ENCODE measurements at places on chromosomes 5 and 9.

DNA sequence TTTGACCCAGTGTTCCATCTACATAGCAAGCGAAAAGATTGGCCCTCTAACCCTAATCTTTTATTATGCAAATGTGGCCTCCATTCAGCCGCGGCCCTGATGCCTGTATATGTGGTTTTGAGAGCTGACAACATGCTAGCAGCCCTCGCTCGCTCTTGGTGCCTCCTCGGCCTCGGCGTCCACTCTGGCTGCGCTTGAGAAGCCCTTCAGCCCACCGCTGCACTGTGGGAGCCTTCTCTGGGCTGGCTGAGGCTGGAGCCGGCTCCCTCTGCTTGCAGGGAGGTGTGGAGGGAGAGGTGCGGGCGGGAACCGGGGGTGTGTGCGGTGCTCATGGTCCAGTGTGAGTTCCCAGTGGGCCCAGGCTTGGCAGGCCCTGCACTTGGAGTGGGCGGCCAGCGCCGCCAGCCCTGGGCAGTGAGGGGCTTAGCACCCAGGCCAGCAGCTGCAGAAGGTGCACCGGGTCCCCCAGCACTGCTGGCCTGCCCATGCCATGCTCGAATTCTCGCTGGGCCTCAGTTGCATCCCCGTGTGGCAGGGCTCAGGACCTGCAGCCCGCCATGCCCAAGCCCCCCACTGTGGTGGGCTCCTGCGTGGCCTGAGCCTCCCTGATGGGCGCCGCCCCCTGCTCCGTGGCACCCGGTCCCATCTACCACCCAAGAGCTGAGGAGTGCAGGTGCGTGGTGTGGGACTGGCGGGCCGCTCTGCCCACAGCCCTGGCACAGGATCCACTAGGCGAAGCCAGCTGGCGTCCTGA lies 757.5 kb upstream of the CTNND2 start:
- no peak for DNase-seq

GRCh38 chr9:94861589-94862272 lies 135.2 kb downstream of the AOPEP start:
- DNase-seq: no peak

- DNase-seq: no peak
Measured at GRCh38 chr5:56632199-56632598, 183.2 kb upstream of the MAP3K1 start.

- no peak for DNase-seq
Measured at GRCh38 chr9:124759327-124759726, 11.8 kb downstream of the NR6A1 start.

GRCh38 chr9:98712987-98713386 lies 4.3 kb upstream of the GABBR2 start:
- no peak for DNase-seq

DNA sequence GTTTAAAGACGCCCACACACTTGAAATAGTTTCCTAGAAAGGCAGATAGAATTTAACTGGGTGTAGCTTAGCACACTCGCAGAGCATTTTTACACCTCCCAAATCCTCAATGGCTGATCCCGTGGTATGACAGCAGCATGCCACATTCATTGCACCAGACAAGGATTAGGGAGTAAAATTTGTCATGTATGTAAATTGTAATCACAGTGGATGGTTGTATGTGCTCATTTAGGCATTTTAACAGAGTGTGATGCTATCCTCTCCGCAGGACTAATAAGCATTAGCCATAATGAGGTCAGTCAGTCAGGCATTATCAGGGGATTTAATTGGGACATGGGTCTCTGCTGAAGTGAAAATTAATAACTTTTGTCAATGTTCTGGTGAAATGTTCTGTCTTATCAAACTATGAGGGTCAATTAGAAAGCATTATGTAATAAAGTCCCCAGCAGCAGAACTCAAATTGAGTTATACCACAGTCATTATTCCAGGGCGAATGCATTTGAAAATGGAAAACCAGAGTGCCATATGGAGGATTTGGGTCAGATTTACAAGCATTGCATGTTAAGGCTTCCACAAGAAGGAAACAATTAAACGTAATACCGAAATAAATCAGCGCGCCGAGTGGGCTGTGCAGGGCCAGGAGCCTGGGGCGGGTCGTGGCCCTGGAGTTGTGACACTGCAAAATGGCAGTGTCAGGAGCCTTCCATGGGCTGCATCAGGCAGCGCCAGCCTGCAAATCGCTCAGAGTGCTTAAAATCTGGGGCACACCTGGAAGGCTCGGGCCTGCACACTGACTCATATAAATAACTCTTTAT lies 602.2 kb downstream of the BNC2 start:
- DNase-seq: no peak

- no peak for DNase-seq
Measured at GRCh38 chr5:90690307-90690706, 131.7 kb downstream of the ADGRV1 start.

- no peak for DNase-seq
Measured at GRCh38 chr9:128565578-128565977, 13.2 kb downstream of the SPTAN1 start.

- no peak for DNase-seq
Measured at GRCh38 chr9:33472881-33473615, 676 bp downstream of the NOL6 start.

DNA sequence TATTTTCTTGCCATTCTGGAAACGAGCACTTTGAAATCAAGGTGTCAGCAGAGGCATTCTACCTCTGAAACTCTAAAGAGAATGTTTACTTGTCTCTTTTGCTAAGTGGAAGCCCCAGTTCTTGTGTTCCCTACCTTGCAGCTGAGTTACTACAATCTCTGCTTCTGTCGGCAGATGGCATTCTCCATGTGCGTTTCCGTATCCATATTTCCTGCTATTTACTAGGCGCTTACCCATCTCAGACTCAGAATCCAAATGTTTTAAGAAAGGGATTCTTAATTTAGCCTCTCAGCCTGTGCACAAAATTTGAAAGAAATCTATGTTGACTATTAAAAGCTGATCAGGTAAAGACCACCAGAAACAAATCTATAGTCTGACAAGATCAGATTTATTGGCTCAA lies 221.3 kb upstream of the FTMT start:
- no peak for DNase-seq

GRCh38 chr5:78050888-78051287 lies 243.6 kb downstream of the AP3B1 start:
- DNase-seq: no peak

GRCh38 chr9:6218099-6218502 lies 2.5 kb downstream of the IL33 start:
- DNase-seq: no peak

- DNase-seq: no peak
Measured at GRCh38 chr9:117682955-117683710, 21.1 kb upstream of the TLR4 start.

DNA sequence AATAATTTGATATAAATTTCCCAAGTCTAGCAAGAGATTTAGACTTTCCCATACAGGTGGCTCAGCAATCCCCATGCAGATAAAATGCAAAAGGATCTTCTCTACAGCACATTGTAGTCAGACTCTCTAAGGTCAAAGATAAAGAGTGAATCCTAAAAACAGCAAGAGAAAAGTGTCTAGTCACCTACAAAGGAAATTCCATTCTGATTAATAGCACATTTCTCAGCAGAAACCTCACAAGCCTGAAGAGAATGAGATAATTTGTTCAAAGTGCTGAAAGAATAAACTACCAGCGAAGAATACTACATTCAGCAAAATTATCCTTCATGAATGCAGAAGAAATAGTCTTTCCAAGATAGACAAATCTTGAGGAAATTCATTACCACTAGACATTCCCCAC lies 493.3 kb downstream of the PRELID2 start:
- no peak for DNase-seq

GRCh38 chr5:125412561-125413495 lies 666.4 kb upstream of the ZNF608 start:
- DNase-seq: peak; percentile 89

GRCh38 chr5:16540421-16540820 lies 74.8 kb upstream of the ZNF622 start:
- DNase-seq: no peak

DNA sequence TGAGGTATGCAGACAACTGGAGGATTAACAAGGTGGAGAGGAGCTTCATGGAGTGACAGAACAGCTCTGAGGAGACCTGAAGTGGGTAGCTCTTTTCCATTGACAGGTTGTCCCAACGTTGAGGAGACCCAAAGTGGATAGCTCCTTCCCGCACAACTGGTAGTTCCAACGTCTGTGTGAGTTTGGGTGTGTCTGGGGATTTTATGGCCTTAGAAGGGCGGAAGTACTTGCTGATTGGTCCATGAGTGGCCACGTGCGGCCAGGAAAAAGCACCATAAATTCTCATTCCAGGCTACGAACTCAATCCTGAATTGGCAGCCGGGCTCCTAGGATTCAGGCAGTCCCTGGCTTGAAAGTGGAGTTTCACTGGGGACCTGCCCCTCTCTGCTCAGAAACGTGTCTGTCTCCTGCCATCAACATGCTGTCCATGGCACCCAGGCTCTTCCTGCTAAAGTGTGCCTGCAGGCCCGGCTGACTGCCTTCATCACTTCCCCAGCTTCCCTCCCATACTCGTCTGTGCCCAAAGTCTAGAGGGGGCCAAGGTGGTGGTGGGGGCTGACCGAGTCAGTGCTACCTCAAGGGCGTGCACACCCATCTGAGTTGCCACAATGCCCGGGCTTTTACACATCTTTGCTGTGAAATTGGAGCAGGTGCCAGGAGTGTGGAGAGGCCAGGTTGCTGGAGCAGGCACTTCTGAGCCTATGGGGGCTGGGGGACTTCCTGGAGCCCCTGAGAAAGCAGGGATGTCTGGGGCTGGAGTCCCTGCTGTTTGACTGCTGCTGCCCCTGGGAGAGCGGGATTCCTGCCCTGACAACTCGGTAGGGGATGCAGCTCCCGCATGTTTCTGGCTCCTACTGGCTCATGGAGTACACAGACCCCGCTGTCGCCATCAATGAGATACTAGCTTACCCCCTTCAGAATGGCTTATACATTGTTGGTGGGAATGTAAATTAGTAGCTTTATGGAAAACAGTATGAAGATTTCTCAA lies 2034.6 kb upstream of the ACO1 start:
- no peak for DNase-seq

GRCh38 chr9:76374783-76375559 lies 19.3 kb downstream of the RFK start:
- peak; percentile 79 for DNase-seq

GRCh38 chr5:146151970-146152369 lies 30.5 kb downstream of the LARS1 start:
- DNase-seq: no peak

DNA sequence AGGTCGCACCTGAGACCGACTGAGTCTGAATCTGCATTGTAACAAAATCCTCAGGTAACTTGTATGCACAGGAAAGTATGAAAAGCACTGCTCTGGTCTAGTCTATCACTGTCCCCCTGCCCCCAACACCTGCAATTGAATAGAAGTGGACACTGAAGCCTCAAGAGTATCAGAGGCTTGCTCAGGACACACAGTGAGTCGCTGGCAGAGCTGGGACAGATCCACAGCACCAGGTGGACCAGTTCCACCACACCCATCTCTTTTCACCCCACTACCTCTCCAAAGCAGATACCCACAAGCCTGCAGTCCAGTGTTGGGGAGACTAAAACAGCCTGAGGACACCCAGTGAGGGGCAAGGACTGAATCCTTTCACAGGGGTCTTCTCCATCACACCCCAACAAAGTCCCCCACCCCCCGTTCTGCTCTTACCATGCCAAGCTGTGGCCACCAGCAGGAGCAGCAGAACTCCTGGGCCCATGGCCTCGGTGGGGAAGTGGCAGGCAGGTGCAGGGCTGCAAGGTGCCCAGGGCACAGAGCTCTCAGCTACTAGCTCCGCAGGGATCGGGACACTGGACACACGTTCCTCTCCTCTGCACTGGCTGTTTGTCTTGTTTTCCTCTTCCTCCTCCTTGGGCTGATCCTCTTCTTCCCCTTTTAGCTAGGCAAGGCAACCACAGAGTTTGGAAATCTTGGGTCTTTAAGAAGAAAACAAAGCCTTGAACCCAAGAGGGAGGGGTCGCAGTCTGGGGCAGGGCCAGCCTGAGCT lies at the start of gene CSF1R:
TSS of gene CSF1R (minus strand) at position 605 of the 766 bp plus-strand sequence. CDS start at position 478, 127 bp downstream.
- DNase-seq: no peak

- DNase-seq: peak; percentile 22
Measured at GRCh38 chr5:153831973-153832372, 206.7 kb downstream of the FAM114A2 start.

GRCh38 chr9:87581513-87581912 lies 83.8 kb downstream of the DAPK1 start:
- DNase-seq: peak; percentile 82

DNA sequence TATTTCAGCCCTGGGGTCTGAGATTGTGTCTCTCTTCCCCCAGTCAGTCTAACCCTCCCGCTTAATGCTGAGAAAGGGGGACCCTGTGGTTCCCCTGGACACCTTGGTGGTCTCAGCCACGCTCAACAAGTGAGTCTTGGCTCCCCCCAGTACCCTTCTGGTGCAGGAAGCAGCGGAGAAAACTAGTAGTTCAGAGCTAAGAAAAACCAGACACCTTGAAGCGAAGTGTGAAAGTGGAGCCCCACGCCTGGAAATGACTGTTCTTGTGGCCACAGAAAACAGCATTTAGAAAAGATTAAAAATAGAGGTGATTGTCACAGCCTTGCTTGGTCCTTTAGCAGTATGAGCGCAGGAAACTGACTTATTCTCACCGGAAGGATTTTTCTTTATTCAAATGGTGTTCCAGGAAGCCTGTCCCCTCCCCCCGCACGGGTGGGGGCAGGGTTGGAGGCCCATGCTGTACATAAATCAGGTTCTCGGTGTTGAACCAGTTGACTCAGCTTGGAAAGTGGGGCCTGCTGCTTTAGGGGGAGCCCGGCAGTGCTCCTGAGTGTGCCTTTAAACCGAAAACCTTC lies 8.1 kb downstream of the ARPC5L start:
- DNase-seq: no peak

GRCh38 chr9:20286969-20287368 lies 335.3 kb downstream of the MLLT3 start:
- no peak for DNase-seq

DNA sequence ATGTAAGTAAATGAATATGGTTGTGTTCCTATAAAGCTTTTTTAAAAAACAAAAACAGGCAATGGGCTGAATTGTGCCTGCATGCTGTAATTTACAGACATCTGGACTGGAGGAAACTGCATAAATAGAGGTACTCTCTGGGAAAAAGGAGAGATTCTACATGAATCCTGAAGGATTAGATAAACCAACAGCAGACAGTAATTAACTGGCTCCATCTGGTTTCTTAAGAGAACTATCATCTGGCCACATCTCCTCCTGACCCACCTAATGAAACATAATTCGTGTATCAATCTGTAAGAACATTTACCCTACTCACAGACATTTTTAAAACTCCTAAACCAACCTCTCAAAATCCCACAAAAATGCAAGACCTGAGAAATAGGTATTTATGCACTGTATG lies 528.1 kb upstream of the ST8SIA4 start:
- no peak for DNase-seq
